Vagina (tissue), 2 donors: ENCODE measurements at places on chromosomes 1 and 21.

GRCh38 chr1:27235827-27236226 is 1.4 kb downstream of the WDTC1 start:
- no peak for DNase-seq

GRCh38 chr21:36710729-36711048 is 11.8 kb downstream of the SIM2 start:
- no peak for DNase-seq

DNA sequence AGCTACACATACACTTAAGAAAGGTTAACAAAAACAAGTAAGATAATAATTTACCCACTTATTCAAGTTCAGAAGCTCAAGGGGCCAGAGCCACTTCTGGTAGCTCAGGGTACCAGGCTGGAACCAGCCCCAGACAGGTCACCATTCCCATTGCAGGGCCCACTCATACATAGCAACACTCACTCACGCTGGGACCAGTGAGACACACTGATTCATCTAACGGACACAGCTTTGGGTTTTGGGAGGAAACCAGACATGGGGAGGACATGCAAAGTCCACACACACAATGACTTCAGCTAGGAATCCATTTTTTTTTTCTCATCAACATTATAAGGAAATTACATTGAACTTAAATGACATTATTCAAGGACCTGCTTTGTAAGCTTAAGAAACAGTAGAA is 169.1 kb downstream of the ZC3H11B start:
- DNase-seq: no peak

- no peak for DNase-seq
These were observed 27.7 kb downstream of the ERO1B start for GRCh38 chr1:236253918-236254637.

- no peak for DNase-seq
These were observed 68.0 kb upstream of the ACTL8 start for GRCh38 chr1:17687145-17687544.

GRCh38 chr1:177573901-177574300 is 396.0 kb downstream of the SEC16B start:
- no peak for DNase-seq

- no peak for DNase-seq
These were observed 2.2 kb upstream of the C1orf167 start for GRCh38 chr1:11759791-11760190.

DNA sequence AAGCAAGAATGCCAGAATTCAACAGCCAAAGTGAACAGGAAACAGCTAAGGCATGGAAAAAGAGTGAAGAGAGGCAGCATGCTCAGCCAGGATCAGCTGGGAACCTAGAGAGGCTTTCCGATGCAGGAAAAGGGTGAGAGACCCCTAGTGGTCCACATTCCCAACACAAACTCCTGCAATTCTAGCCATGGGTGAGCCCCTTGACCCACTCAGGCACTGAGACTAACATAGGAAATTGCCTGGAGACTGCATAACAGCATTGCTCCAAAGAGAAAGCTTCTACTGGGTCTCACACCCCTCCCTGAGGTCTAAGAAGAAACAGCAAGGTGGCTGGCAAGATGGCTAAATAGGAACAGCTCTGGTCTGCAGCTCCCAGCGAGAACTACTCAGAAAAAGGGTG is 123.2 kb downstream of the LHX8 start:
- no peak for DNase-seq

DNA sequence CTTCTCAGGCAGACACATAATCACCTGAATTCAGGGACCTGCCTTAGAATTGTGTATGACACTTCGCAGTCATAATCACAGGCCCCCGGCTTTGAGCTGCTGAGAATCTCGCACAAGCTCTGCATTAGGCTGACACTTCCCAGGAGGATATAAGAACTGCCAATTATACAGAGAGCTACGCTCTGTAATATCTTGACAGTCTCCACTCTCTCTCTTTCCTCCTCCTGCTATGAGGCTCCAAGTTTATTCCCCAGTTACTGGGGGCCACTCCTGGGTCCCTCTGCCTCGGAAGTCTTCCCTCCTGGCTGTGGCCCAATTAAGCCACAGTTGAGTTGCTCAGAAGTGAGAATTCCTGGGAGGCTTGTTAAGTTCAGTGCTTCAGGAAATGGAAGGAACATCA is 42.7 kb downstream of the EBNA1BP2 start:
- no peak for DNase-seq

DNA sequence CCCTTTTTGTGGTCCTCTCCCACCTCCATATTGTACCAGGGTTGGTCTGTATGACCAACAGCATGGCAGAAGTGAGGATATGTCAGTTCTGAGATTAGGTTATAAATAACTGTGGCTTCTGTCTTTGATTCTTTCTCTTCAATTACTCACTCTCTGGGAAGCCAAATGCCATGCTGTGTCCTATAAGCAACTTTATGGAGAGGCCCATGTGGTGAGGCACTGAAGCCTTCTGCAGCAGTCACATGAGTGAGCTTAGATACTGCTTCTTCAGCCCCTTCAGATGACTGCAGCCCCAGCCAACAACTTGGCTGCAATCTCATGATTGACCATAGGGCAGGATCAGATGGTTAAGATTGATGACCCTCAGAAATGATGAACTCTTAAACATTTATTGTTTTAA is 34.0 kb upstream of the SAMD13 start:
- DNase-seq: no peak

GRCh38 chr1:115877511-115877910 is 36.6 kb upstream of the NHLH2 start:
- no peak for DNase-seq

- no peak for DNase-seq
These were observed 8.6 kb upstream of the TFF1 start for GRCh38 chr21:42374864-42375499.

- DNase-seq: no peak
These were observed 19.6 kb downstream of the LBR start for GRCh38 chr1:225408249-225408648.

GRCh38 chr1:161039154-161039545 is 386 bp upstream of the TSTD1 start:
- no peak for DNase-seq

GRCh38 chr1:231147896-231148295 is 14.0 kb upstream of the TRIM67 start:
- DNase-seq: no peak

DNA sequence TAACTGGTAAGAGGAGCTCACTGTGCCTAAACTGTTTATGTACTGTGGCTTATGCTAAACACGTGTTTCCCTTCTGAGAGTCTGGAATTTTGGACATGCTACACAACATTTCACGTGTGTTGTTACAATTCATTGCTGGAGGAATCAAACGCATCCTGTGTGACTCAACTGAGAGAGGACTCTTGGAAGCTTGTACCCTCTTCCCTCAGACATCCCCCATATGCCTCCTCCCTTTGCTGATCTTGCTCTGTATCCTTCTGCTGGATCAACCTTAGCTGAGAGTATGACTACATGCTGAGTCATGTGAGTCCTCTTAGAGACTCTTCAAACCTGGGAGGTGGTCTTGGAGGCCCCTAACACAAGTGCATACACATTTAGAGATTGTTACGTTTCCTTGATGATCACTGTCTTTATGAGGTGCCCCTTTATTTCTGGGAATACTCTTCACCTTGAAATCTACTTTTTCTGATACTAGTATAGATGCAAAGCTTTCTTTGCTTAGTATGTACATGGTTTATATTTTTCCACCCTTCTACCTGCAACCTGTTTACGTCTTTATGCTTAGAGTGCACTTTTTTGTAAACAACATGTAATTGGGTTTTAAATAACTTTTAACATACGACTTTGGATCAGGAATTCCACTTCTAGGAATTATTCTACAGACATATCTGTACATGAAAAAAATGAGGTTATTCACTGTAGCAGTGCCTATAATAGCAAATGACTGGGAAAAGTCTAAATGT is 8.7 kb downstream of the NPHP4 start:
- no peak for DNase-seq

DNA sequence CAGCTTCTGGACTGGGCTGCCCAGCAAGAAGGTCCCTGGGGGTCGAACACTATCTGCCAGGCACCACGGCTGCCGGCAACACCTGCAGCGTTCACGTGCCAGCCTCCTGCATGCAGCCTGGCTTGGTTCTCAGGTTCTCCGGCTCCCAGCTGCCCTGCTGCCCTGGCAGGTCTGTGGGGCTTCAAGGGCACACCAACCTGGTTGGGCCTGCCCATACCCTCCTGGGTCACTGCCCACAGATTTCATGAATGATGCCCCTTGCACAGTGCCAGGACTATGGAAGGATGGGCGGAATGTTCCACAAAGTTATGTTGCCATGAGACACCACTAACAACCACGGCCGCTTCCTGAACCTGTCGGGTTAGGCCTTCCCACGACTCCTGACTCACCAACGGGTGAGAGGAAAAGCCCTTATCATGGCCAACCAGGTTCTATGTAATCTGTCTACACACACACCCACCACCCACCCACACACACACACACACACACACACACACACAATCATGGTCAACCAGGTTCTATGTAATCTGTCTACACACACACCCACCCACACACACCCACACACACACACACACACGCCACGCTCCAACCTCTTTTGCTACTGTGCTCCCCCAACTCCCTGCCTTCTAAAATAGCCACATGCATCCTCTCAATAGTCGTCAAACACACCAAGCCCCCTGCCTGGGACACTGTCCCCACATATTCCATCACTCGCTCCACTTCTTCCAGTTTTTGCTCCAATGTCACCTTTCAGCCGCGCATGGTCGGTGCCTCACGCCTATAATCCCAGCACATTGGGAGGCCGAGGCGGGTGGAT is 32.2 kb downstream of the HSPG2 start:
- DNase-seq: no peak

DNA sequence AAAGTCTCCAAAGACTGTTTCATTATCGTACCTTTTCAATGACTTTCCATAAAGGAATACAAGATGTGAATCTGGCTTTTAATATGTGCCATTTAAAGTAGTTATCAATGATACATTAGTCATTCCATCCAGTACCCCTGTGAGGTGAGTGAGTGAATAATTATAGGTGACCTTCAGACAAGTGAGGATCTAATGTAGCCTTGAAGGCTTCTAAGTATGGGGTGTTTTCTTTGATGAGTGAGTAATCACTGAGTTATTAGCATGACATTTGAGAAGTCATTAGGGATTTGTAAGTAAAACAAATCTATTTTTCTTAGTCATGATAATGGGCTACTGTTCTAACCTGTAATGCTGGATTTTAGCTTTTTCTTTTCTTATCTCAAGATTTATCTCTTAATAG is 831.4 kb downstream of the ADGRL2 start:
- DNase-seq: no peak

DNA sequence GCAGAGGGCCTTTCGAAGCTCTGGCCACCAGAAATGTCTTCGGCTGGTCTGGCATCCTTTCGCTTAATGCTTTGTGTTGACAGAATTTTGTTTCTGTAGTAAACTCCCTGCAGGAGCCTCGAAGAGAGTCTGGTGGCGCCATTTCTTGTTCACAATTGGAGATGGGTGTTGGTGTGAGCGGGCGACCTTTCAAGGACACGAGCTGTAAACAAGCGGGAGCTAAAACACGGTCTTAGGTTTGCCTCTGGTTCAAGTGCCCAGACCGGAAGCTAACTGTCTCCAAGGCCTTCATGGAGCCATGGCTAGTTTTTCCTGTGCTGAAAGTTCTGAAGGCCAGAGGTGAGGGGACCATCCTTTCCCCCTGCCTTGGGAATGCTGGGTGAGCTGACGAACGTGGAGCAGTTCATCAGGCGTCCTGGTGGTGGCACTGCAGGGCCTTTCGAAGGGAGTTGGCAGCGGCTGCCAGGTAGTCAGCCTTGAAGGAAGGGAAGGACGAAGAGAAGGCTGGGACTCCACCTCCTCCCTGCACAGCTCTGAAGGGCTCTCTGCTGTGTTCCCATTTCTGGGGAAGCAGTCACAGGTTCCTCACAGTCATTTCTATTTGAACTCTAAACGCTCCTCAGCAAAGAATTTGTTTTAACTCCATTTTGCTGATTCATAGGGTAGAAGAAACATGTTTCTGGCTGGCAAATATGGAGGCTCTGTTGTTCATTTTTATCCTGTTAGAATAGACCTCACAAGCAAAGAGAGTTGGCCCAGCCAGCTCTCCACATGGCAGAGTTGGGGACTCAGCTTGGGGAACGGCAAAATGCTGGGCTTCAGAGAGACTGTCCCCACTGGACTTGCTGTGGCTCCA is 35.2 kb downstream of the URB2 start:
- no peak for DNase-seq
